ENCODE measurements at places on chromosomes 11 and 22.

- DNase-seq, result no peak
Observed at GRCh38 chr11:83643115-83643514, 356.9 kb upstream of the CCDC90B start.

DNA sequence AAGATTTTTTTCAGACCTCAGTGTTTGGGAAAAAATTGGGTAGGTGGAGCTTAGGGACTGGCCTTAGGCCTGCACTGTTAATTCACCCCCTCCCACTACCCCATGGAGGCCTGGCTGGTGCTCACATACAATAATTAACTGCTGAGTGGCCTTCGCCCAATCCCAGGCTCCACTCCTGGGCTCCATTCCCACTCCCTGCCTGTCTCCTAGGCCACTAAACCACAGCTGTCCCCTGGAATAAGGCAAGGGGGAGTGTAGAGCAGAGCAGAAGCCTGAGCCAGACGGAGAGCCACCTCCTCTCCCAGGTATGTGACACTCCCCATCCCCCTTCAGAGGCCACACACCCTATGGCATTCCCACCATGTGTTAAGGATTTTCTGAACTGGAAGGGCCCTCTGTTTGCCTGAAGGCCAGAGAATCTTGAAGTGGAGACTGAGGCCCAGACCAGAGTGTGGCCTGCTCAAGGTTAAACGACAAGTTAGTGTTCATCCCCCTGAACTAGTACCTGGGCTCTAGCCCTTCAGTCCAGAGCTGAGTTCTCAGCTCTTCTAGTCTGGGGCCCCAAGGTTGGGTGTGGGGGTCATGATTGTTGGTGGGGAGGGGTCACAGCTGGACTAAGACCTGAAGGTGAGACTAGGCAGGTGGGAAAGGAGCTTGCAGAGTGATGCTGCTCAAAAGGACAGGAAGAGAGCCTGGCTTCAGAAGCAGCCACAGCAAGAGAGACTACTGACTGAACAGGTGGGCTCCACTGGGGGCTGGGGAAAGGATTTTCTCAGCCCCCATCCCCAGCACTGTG, 2.3 kb upstream of the FOLR1 start:
- no peak for DNase-seq

GRCh38 chr11:56716379-56716854, 17.5 kb downstream of the OR9G1 start:
- no peak for DNase-seq

DNA sequence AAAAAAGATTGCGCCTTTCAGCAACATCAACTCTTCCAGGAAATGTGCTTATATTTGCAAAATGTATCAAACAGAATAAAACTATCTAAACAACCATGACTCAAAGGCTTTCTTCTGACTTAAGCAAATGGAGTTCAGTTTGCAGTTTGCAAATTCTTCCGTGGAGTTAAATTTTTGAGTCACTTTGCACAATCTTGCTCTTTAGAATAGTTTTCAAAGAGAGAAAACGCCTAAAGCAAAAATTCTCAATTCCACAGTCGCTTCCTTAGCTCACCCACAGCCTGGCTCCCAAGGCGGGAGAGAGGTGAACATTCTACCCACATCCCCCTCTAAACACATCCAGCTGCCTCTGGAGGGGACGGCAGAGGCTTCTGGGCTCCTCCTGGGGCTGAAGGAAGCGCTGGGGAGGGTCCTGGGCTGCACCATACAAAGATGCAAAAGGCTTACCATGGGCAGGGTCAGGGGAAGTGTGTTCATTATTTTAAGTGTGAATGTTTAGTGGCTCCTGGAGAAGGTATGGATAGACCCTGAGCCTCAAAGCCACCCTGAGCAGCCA, 1487.3 kb downstream of the TBC1D22A start:
- DNase-seq, result no peak

DNA sequence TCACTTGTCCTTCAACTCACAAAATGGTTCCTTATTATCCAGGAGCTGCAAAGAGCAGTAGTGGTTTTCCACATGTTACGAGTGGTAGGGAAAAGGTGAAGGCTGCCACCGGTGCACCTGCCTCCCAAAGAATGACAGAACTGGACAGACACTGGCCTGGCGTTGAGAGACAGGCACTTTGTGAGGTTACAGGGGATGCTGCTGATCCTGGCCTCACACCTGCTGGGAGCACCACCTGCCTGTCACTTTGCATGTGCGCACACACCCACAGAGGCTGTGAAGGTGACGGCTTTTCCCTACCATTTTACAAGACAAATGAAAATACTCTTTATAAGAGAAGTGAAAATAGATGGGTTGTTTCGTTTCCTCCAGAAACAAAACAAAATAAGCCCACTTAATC, 175.3 kb upstream of the B3GAT1 start:
- no peak for DNase-seq

GRCh38 chr11:91869686-91870085, 354.9 kb upstream of the FAT3 start:
- DNase-seq, result no peak

GRCh38 chr11:1111545-1112212, 37.0 kb downstream of the MUC2 start:
- DNase-seq, result no peak

- DNase-seq, result no peak
Observed at GRCh38 chr22:46024136-46024840, 47.3 kb upstream of the WNT7B start.

DNA sequence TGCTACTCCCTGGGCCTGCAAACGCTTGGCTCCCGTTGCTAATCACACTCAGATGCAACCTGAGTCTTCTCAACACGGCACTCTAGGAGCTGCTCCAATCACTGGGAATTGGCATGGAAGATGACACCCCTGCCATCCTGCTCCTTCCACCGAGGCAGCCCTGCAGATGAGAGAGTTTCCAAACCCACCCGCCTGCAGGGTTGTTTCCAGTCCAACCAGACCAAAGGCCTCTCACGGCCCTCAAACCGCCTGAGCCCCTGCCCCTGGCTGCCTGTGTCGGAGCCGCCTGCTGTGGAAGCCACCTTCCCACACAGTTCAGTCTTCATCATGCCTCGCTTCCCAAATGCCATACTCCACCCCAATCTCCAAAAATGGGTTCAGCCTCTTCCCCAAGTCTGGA, 36.8 kb upstream of the TP53I11 start:
- no peak for DNase-seq

- DNase-seq, result no peak
Observed at GRCh38 chr11:33179348-33179803, 18.1 kb upstream of the CSTF3 start.

DNA sequence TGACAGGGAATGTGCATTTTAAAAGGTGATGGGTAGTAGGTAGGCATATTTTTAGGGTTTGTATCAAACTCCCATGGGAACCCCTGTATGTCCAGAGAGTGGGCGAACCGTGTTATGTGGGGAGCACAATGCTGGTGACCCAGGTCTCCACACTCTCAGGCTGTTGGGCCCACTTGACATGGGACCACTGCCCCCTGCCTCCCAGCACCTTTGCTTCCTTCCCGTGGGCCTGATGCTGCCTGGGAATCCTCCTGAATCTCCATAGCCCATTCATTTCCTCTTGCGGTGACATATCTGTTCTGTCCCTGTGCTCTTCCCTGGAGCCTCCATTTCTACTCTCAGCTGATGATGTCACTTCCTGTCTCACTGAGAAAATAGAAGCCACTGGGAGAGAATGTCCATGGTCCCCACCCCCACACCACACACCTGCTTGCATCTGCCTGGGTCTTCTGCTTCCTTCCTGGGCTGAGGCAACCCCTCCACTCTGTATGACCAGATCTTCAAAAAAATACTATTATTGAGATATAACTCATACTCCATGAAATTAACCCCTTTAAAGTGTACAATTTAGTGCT, 55.8 kb upstream of the THY1 start:
- DNase-seq, result no peak

DNA sequence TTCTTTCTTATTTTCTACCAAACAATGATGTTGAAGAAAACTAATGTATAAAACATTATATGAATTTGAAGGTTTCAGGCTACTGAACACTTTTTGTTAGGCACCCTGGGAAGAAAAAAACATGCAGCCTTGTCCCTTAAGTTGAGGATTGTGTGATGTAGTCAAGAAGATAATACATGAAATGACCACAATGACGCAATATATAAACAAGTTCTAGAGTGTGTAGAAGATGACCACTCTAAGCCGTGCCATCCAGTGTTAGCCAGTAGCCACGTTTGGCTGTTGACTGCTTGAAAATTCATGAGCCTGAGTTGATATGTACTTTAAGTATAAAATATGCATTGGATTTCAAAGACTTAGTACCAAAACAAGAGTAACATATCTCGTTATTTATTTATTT, 16.2 kb downstream of the SWAP70 start:
- DNase-seq, result no peak

GRCh38 chr11:109939166-109939810, 153.9 kb upstream of the ZC3H12C start:
- DNase-seq, result no peak

- DNase-seq, result no peak
Observed at GRCh38 chr11:8723711-8724110, 41.1 kb downstream of the RPL27A start.

- no peak for DNase-seq
Observed at GRCh38 chr22:31281733-31282132, 10.6 kb downstream of the PIK3IP1 start.

DNA sequence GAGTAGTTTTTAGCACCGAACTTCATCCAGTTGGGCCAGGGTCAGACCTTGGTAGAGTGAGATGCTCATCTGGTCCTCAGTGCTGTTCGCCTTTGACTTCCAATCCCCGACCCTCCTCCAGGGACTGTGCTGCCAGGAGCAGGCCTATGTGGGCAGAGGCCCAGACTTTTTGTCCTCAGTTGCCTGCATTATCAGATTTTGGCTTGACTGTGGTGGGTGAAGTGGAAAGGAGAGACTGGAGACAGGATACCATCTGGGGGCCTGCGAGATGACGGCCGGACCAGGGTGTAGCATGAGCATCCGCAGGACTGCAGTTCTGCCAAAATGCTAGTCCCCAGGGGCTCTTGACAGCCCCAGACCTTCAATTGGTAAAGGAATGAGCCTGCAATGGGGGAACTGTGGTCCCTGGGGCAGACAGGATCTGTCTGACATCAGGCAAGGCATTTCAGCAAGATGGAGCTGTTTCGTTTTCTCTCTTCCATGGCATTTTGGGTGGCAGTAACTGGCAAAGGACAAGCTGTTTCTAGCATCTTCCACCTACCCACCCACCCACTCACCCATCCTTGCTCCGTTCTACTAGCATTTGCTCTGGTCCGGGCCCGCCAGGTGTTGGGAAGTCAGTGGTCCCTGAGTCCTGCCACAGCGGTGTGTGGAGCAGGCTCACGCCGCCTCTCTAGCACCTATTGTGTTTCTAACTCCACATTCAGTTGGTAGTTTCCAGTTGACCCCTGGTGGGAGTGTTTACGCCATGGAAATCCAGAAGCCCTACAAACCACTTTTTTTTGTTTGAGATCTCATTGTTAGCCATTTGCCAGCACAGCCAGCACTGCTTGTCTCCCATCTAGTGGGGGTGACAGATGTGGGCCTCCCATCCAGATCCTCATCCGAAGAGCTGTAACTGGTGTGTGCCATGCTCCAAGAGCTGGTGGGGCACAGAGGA, 53.5 kb downstream of the OTOG start:
- DNase-seq, result no peak

DNA sequence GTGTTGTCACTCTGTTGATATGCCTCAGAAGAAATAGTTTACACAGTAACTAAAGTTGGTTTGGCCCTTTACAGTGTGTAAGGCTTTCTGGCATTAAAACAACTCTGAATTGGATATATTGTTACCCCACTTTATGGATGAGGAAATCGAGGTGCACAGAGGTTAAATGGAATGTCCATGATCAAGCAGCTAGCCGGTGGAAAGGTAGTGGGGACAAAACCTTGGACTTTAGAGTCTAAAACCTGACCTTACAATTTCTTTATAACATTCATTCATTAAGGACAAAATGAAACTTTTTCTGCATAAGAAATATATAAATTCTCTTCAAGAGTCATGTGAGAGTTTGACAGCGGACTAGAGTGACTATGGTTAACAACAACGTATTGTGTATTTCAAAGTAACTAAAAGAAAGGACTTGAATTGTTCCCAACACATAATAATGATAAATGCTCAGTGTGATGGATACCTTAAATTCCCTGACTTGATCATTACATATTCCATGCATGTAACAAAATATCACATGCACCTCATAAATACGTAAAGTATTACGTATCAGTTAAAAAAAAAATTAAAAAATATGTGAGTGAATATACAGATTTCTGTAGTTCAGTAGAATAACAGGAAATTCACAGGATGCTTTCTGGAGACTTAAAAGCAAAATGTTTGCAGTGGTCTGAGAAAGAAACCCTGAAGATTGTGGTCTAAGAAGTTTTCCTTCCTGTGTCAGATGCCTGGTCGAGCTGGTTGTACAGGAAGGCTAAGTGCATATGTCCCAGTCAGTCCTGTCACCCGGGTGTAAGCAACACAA, 51.0 kb downstream of the TEAD1 start:
- no peak for DNase-seq

- DNase-seq, result no peak
Observed at GRCh38 chr11:102253020-102253715, 64.1 kb upstream of the BIRC3 start.

GRCh38 chr11:61173456-61173855, 12.2 kb upstream of the VPS37C start:
- no peak for DNase-seq

- peak; percentile 61 for DNase-seq
Observed at GRCh38 chr11:45982656-45983470, 60.4 kb downstream of the LARGE2 start.
